Activated naive CD4-positive, alpha-beta T cell treated with anti-CD3 and anti-CD28 coated beads, Interleukin-2, amount 50 U/mL, for 72 hours (primary cell): ENCODE measurements at places on chromosomes 1 and 21. TPM values are rescaled to one million over a fixed set of nuclear protein-coding genes. Genes with fewer than 3 reads are reported as not detected.

GRCh38 chr1:234505769-234506102 is 26.8 kb upstream of the TARBP1 start:
- DNase-seq, result no peak

GRCh38 chr21:31713973-31714740 is 17.8 kb downstream of the SCAF4 start:
- no peak for DNase-seq

- no peak for DNase-seq
Measured at GRCh38 chr1:206658264-206658980, 23.1 kb downstream of the DYRK3 start.

GRCh38 chr1:232837087-232837486 is 31.9 kb downstream of the MAP10 start:
- DNase-seq, result no peak

DNA sequence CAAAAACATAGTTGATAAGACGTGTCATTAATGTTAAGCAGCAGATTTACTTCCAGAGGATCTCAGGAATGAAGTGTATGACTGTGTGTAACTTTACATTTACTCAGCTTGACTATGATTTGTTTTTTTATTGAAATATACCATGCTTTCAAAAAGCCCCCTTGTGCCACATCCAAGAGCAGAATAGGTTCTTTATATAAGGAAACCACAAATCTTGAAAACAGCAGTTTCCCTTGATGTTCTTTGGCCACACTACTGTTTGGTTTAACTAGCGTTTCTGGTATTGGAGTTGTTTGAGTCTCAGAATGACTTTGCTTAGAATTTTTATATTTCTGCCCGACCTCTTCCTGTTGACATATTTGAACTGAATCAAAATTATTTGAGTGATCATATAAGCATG is 25.0 kb downstream of the LRRC8C start:
- no peak for DNase-seq

DNA sequence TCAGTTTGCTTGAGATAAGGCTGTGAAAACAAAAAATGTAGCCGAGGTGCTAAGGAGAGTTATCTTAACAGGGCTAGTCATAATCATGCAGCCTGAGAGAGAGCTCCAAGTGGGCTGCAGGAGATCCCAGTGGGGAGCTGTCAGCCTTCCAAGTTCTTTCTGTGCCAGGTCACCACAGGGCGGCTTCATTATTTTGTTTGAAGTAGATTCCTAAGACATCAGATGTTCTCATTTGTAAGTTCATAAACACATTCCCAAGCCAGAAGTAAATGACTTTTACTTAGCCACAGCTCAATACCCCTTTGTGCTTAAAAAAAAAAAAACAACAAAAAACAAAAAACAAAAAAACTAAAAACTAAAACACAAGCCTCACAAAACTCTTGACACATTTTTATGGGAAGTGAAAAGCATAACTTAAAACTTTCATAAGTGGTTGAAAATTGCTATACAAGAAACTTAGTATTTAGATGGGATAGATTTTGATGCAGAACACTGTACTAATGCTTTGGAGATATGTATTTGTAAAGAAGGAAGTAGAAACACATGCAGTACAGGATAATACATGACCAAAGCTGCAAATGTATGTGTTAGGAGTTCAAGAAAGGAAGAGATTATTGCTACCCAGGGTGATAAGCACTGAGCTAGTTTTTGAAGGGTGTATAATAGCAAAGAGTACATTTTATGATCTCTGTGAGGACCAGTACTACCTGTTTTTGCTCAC is 8.6 kb downstream of the CDC14A start:
- DNase-seq, result no peak

DNA sequence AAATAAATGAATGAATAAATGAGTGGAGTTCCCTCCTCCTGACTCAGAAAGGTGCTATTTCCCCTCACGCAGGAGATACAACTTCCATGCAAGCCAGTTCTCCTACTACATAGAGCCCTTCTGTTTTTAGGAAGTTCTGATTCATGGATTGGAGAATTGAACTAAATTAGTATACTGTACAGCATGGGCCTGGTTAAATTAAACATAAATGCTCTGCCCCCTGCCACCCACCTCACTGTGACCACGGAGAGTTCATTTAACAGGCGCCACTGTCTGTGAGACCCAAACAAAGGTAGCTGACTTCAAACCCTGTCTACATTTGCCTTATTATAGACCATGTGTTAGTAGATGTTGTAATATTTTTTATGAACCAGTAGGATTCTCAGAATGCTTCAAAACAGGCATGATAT is 9.1 kb upstream of the IRF2BP2 start:
- DNase-seq, result no peak

FALEC gene
- 0.66 TPM for total RNA-seq

EPHB2 gene
- not detected for total RNA-seq

SH2D5 gene
- not detected for total RNA-seq

ZBTB37 gene
- 9.5 TPM for total RNA-seq
